Effector memory CD8-positive, alpha-beta T cell (primary cell): ENCODE measurements at places on chromosomes 5 and 9.

- DNase-seq = no peak
These were observed 184.1 kb downstream of the DIRAS2 start for GRCh38 chr9:90458485-90458884.

DNA sequence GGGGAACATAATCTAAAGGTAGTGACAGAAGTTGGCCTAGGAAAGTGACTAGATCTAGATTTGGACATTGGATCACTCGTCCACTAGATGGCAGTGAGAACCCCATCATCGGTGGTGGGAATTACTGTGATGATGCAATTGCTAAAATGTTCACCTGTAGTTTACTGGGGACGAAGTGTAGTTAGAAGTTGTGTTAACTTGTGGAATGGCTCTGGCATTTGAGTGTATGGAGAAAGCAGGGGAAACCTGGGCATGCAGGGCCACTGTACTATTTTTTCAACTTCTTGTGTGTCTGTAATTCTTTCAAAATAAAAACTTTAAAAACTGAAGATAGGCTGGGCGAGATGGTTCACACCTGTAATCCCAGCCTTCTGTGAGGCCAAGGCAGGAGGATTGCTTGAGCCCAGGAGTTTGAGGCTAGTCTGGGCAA lies 75.5 kb downstream of the PHAX start:
- DNase-seq = peak; percentile 67

DNA sequence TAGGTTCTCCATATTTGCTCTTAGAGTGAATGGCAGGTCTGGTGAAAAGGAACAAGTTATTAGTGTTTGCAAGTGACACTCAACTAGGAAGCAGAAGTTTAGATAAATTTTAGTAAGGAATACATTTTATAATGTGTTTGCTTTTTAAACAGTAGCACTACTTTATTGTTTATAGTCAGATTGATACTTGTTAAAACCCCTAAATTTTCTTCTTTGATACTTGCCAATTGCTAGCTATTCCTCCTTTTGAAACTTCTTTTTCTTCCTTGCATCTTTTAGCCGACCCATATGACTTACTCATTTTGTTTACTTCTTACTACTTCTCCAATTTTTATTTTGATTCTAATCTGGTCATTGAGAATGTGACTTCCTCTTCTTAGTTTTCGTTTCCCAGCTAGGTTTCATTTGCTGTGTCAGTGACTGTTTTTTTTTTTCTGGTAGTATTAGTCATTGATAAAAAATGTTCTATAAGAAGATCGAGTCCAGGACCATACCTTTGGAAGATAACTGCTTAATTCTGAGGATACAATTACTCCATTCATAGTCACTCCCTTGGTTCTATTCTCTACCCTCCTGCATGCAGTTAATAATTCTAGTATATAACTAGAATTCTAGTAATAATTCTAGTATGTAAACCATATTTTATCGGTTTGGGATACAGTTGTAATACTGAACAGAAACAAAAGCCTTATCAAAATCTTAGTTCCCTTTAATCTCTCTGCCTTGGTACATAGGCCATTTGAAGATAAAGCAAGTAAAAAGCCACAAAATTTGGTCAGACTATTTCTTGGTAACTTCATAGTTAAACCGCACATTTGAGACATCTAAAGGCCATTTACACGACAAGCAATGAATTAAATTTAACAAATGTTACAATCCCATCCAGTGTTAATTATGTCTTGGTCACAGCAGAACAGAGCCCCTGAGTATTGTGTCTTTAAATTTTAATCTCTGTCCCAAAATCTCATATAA lies 2.8 kb upstream of the RICTOR start:
- DNase-seq = no peak

- DNase-seq = peak; percentile 6
These were observed 21.3 kb upstream of the ZNF782 start for GRCh38 chr9:96875461-96876142.

DNA sequence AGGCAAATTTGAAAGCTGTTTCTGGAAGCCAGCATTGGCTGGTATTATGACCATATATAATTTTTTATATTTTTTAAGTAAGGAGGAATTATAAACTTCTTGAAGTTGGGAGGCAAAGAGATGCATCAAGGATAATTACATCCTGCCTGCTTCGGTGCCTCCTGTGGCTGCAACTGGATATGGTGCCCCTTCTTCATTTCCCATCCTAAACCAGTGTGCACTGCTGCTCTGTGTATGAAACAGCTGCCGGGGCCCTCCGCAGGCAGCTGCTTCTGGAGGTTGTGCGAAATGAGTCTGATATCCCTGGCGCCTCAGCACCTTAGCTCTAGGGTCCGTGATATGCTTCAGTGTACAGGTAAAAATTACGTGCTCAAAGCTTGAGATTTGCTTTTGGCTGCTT lies 304.2 kb downstream of the ENC1 start:
- DNase-seq = no peak

- DNase-seq = no peak
These were observed 123.1 kb upstream of the ANKRD55 start for GRCh38 chr5:56356121-56356835.

DNA sequence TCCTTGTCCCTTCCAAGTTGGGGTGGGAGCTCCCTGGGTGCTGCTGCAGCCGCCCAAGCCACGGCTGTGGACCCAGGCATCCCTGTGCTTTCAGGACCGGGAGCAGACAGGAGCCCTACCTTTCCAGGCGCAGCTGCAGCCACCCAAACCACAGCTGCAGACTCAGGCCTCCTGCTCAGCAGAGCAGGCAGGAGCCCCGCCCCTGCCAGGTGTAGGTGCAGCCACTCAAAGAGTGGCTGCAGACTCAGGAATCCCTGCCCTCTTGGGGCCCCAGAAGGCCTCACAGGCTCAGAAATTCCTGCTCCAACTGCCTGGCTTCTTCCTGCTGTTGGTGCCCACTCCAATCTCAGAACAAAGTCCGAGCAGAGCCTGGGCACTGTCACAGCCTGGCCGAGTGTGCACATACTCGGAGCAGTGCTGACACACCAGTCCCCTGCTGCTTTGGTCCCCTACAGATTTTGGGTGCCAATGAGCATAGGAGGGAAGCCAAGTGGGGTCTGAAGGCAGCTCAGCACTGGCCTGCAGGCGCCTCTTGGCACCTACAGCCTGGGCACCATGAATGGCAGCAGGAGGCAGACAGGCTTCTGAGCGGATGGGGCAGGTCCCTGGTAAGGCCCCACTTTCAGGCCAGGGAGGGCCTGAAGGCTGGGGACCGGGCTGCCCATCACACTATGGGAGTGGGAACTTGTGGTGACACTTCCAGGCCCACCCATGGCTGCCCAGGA lies 6.0 kb upstream of the TESK1 start:
- no peak for DNase-seq

- no peak for DNase-seq
These were observed 356.0 kb downstream of the DMAC1 start for GRCh38 chr9:7443541-7443940.

DNA sequence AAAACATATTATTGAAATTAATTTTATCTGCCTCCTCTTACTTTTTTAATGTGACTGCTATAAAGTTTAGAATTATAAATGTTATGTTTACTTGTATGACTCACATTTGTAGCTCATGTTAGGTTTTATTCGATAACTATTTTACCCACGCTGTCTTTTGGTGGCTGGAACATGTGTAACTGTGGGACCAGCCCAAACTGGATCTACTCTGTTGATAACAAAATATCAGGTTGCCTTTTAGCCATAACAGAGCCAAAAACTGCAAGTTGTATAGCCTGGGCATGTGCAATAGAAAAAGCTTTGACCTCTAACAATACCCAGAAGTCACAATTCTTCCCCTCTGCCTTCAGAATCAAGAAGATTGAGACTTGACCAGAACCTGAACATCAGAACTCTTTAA lies 356.5 kb downstream of the PRELID2 start:
- DNase-seq = no peak

- DNase-seq = no peak
These were observed 167.2 kb downstream of the CTNND2 start for GRCh38 chr5:11737010-11737409.

DNA sequence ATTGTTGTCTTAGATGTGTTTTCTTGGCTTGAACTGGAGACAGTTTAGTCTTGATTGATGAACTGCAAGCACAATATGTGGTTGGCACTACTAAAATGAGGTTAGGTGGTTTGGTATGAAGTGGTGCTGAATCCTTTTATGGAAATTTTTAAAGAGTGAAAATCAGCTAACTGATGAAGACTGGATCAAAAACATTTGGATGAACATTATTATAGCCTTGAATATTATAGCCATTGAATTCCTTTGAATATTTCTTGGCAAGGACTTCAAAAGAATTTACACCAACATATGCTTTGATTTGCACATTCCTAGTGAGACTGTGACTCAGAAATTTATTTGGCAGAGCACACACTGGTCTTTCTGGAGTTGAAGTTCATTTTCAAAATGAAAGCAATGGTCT lies 318.3 kb downstream of the CHSY3 start:
- no peak for DNase-seq

DNA sequence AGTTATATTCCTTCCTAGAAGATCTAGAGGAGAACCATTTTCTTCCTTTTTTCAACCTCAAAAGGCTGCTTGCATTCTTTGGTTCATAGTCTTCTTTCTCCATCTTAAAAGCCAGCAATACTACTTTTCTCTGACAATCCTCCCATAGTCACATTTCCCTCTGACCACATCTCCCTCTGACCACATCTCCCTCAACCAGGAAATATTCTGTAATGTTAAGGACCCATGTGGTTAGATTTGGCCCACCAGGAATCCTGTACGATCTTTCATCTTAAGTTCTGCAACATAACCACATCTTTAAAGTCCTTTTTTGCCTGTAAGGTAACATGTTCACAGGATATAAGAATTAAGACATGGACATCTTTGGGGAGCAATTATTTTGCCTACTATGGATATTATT lies 179.4 kb upstream of the SPEF2 start:
- DNase-seq = no peak

DNA sequence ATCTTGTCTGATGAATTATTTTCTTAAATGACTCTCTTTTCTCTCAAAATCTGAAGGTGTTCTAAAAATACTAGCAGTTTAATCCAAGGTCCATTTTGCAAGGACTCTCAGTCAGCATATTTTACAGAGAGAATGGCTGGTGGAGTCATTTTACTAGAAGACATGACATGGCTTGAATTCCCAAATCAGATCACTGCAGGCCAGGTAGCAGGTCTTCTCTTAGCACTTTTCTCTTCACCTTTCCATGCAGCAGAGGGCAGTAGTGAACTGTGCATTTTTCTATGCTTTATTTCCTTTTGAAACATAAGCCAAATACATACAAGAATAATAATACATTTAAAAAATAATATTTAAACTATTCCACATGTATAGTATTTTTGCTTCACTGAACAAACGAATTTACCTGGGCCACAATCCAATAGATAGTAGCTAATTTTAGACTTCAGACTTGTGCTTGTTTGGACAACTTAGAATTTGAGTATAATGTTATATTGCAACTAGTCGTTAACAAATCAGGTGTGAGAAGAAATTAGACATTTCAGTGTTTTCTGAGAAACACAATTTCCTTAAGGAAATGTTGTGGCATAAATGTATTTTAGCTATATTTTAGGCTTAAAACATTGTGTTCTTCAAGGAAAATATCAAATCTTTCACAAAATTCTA lies 289.4 kb upstream of the DAB2 start:
- DNase-seq = peak; percentile 40

- no peak for DNase-seq
These were observed 86.9 kb downstream of the GNAQ start for GRCh38 chr9:77944556-77945243.

- DNase-seq = no peak
These were observed 1.1 kb upstream of the GNA14 start for GRCh38 chr9:77649109-77649812.

GRCh38 chr9:79428422-79428821 lies 143.3 kb upstream of the TLE4 start:
- DNase-seq = no peak

- DNase-seq = no peak
These were observed 137.5 kb upstream of the HMHB1 start for GRCh38 chr5:143674469-143674786.

- DNase-seq = no peak
These were observed 2.9 kb downstream of the PBX3 start for GRCh38 chr9:125749951-125750626.

DNA sequence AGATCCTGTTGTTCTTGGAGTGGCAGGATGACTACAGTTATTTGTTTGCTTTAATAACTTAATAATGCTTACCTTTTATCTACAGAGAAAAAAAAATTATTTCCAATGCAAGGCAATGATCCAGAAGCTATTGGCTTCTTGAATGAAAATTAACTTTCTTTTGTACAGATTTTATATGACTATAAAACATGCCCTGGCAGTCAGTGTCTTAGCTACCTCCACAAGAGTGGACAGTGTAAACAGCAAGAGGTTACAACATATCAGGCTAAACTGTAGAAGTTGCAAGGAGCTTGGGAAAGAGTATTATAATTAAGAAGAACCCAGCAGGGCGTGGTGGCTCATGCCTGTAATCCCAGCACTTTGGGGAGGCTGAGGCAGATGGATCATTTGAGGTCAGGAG lies 49.1 kb downstream of the BNC2 start:
- no peak for DNase-seq

GRCh38 chr9:9133526-9133925 lies 1333.9 kb upstream of the DMAC1 start:
- DNase-seq = no peak

- no peak for DNase-seq
These were observed 146.0 kb upstream of the NMUR2 start for GRCh38 chr5:152551061-152551460.

- DNase-seq = no peak
These were observed 117.9 kb upstream of the FST start for GRCh38 chr5:53362521-53362941.

GRCh38 chr9:98907055-98907454 lies 36.7 kb upstream of the COL15A1 start:
- DNase-seq = no peak

GRCh38 chr5:4976902-4977301 lies 163.2 kb upstream of the ADAMTS16 start:
- DNase-seq = no peak

DNA sequence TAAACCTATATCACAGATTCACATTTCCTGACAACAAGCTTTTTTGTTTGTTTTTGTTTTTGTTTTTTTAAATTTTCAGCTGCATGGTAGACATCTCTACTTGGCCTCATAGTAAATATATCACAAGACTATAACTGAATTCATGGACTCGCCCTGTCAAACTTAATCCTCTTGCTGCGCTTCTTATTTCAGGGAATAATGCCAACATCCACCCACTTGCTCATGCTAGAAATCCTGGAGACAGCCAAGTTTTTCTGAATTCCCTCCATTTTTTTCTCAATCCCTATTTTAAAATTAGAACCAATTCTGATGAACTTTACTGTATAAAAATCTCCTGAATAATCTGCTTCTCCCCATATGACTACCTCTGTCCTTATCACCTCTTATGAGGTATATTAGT lies 283.6 kb upstream of the RPS23 start:
- DNase-seq = no peak

GRCh38 chr5:108521841-108522506 lies 140.1 kb upstream of the FBXL17 start:
- DNase-seq = peak; percentile 21

- no peak for DNase-seq
These were observed 438.3 kb downstream of the DIRAS2 start for GRCh38 chr9:90204128-90204831.

DNA sequence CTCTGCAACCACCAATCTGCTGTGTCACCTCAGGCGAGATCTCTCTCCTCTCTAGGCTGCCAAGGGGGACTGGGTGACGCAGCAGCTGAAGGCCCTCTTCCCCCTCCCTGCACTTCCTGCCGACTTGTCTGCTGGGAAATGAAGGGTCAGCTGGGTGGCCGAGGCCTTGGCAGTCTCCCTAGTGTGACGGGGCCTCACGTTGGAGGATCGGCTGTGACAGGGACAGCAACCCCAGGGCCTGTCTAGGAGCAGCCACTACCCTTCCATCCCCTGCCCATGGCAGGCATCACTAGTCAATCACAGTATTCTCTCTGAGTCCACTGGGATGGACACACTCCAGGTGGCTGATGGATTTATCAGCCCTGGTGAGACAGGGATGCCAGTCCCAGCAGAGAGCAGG lies 107.3 kb upstream of the SARDH start:
- no peak for DNase-seq
